Endodermal cell (in vitro differentiated cells): ENCODE measurements at places on chromosomes 4 and X. TPM values are rescaled to one million over a fixed set of nuclear protein-coding genes. Genes with fewer than 3 reads are reported as not detected.

Gene FOXR2
- not detected in 2 replicates for total RNA-seq

Gene BEX1
- total RNA-seq, result 83.6 and 88.9 TPM in 2 replicates

Gene DDX60
- total RNA-seq, result 2.3 to 3.1 TPM (median 2.3 TPM) in 3 replicates

Gene AMMECR1
- 22.0 to 29.3 TPM (median 26.8 TPM) in 3 replicates for total RNA-seq

Gene PRRG1
- total RNA-seq, result 2.9 and 3.1 TPM in 2 replicates

Gene PDZD4
- 30.1 to 46.9 TPM (median 35.1 TPM) in 3 replicates for total RNA-seq

Gene FREM3
- total RNA-seq, result 0.13 to 0.66 TPM (median 0.17 TPM) in 3 replicates

Gene ZDHHC15
- total RNA-seq, result 2.0 TPM in 2 replicates

Gene SPOCK3
- total RNA-seq, result 21.5 and 22.5 TPM in 2 replicates

Gene MAGEA3
- total RNA-seq, result 0.18 TPM in 1 of 2 replicates, not detected in the other

Gene IL1RAPL1
- total RNA-seq, result 0.90 and 1.1 TPM in 2 replicates

Gene TLR3
- not detected in 3 replicates for total RNA-seq

Gene PNMA6F
- not detected in 2 replicates for total RNA-seq

Gene TMEM175
- total RNA-seq, result 11.9 to 23.0 TPM (median 14.4 TPM) in 3 replicates

Gene PRPS2
- 6.3 to 12.4 TPM (median 11.2 TPM) in 3 replicates for total RNA-seq

Gene ADH1B
- total RNA-seq, result not detected in 3 replicates

Gene CT45A3
- not detected in 3 replicates for total RNA-seq

Gene CACNA1F
- 0.47 and 0.70 TPM in 2 replicates for total RNA-seq

Gene NDP
- not detected in 2 replicates for total RNA-seq

Gene TMEM255A
- total RNA-seq, result 0.29 and 0.35 TPM in 2 replicates

Gene TRIM61
- 3.8 and 4.0 TPM in 2 replicates for total RNA-seq

Gene ATP1B4
- total RNA-seq, result not detected in 3 replicates

Gene SLITRK2
- 24.9 and 31.5 TPM in 2 replicates for total RNA-seq

Gene HMGB2
- 236 and 251 TPM in 2 replicates for total RNA-seq

Gene CSAG2
- not detected in 3 replicates for total RNA-seq

Gene DDIT4L
- 19.6 to 21.9 TPM (median 19.7 TPM) in 3 replicates for total RNA-seq

Gene CPXCR1
- total RNA-seq, result not detected in 3 replicates

Gene PFKFB1
- 0.55 TPM in 1 of 2 replicates, not detected in the other for total RNA-seq

Gene SHROOM2
- total RNA-seq, result 9.2 to 14.7 TPM (median 14.4 TPM) in 3 replicates

Gene GYPA
- total RNA-seq, result 0.58 TPM in 1 of 3 replicates, not detected in the others

Gene C4orf51
- total RNA-seq, result not detected in 3 replicates

Gene ALG13
- 69.0 and 77.2 TPM in 2 replicates for total RNA-seq

Gene PLAC8
- total RNA-seq, result 0.82 to 2.6 TPM (median 2.3 TPM) in 3 replicates

Gene ANK2
- 54.4 to 72.6 TPM (median 70.0 TPM) in 3 replicates for total RNA-seq

Gene ADAMTS3
- 5.2 and 5.8 TPM in 2 replicates for total RNA-seq
